ENCODE measurements at places on chromosomes 4 and X. TPM values are rescaled to one million over a fixed set of nuclear protein-coding genes. Genes with fewer than 3 reads are reported as not detected.

- DNase-seq = no peak
- H3K27ac ChIP-seq = no peak overlapping the region
- H3K4me3 ChIP-seq = no peak overlapping the region
- H3K4me1 ChIP-seq = no peaks in the 10 kb centered on the region
- no peaks in the 10 kb centered on the region for H3K36me3 ChIP-seq
These were observed 9.9 kb upstream of the SCOC start for GRCh38 chr4:140363558-140363957.

DNA sequence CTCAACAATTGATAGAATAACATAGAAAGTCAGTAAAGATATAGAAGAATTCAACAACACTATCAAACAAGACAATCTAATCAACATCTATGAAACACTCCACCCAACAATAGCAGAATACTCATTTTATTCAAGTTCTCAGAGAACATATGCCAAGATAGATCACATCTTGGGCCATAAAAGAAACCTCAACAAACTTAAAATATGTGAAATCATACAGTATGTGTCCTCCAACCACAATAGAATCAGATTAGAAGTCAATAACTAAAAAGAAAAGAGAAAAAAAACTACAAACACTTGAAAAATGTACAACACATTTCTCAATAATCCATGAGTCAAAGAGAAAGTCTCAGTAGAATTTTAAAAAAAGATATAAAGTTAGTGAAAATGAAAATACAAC, 78.6 kb upstream of the LDB2 start:
- DNase-seq = no peak
- H3K27me3 ChIP-seq = no peaks in the 10 kb centered on the region
- no peak overlapping the region for H3K4me3 ChIP-seq
- H3K4me1 ChIP-seq = no peaks in the 10 kb centered on the region
- H3K36me3 ChIP-seq = no peaks in the 10 kb centered on the region

GRCh38 chrX:103329991-103330390, at the start of gene TCEAL7:
TCEAL7 (plus strand) TSS chrX:103330239; CDS start chrX:103331404, 1,165 bp downstream.
- H3K27ac ChIP-seq = no peak within 1 kb of the TSS
- H3K36me3 ChIP-seq = no peaks in the 10 kb centered on the region
- no peaks in the 10 kb centered on the region for H3K27me3 ChIP-seq
- H3K4me1 ChIP-seq = no peaks in the 10 kb centered on the region
- H3K4me3 ChIP-seq = peak within 1 kb of the TSS; percentile 30

Gene SPACA5
- not detected for total RNA-seq

All from psoas muscle (tissue), 8 donors.